ENCODE measurements at places on chromosomes 11 and 22. TPM values are rescaled to one million over a fixed set of nuclear protein-coding genes. Genes with fewer than 3 reads are reported as not detected.

GRCh38 chr22:30435674-30436126 lies 10.1 kb downstream of the MTFP1 start:
- DNase-seq = no peak

GRCh38 chr11:19191530-19192169 lies 10.1 kb downstream of the CSRP3 start:
- DNase-seq = no peak

DNA sequence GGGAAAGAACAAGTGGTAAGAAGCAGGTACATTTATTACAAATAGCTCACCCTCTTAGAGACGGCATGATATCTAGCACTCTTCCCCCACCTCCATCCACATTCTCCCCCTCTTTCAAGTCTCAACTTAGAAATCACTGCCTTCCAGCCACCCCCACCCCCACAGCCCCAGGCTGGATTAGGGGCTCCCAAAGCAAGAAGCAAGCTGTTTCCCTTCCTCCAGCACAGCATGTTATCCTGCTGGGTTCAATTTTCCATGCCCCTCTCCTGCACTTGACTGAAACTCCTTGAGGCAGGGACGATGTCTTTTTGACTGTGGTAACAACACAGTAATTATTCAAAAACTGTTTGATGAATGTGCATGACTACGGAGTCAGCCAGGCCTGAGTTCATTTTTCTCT lies 350.7 kb downstream of the LARGE1 start:
- DNase-seq = no peak

- DNase-seq = no peak
Measured at GRCh38 chr11:32386770-32387377, 48.5 kb downstream of the WT1 start.

GRCh38 chr11:79244241-79244772 lies 196.5 kb downstream of the TENM4 start:
- DNase-seq = no peak

DNA sequence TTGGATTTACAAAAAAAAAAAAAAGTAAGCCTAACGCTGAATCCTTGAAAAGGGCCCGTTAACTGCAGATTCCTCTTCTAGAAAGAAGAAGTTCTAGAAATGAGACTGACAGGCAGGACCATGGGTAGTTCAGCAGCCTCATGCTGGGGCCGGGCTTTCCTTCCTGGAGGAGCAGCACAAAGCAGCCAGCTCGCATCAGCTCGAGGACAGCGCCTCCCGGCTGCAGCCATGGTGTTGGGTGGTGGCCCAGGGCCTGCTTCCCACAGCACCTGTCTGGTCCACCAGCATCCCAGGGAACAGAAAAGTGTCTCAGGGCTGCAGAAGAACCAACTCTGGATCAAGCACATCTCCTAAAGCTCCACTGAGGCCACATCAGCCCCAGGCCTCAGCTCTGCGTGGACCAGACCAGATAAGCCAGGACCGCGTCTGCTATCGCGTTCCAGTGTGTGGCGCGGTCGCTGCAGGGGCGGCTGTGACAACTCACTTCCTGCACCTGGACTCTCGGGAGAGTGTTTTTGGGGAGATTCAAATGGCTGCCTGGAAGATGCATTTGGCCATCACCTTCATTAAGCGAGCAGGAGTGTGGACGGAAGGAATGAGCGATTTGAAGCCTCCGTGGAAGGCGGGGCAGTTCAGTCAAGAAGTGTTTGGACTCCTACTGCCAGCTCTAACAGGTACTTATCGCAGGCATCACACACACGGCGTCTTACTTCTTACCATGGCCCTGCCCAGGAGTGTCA lies 53.5 kb downstream of the MYH9 start:
- no peak for DNase-seq

The IGF2 gene
- 19.6 TPM for total RNA-seq

The IL18 gene
- total RNA-seq = 0.82 TPM

The MYO7A gene
- 0.82 TPM for total RNA-seq

The IL18BP gene
- 1.6 TPM for total RNA-seq

The ST14 gene
- total RNA-seq = not detected

Measured in frontal cortex (tissue), 4 donors.